AG04450 (cell line): ENCODE measurements at places on chromosomes 7 and 10. TPM values are rescaled to one million over a fixed set of nuclear protein-coding genes. Genes with fewer than 3 reads are reported as not detected.

Gene TET1
- 2.4 and 3.4 TPM in 2 replicates for polyA plus RNA-seq

Gene GRID1
- polyA plus RNA-seq, result not detected in 2 replicates

Gene VWA2
- polyA plus RNA-seq, result not detected in 2 replicates

DNA sequence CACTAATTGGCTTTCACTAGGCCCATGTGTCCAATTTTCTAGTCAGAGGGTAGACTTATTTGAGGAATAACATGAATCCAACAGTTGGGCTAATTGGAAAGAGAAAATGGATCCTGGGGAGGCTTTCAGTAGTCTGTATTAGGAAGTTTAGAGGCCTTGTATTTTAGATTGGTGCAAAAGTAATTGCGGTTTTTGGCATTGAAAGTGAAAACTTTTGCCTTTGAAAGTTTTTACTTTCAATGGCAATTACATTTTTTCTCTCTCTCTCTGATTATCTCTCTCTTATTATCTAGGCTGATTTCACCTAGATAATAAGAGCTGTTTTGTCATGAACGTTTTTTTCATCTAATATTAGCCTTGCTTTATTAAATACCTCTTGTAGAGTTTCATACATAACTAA lies 981.7 kb downstream of the REEP3 start:
- DNase-seq, result no peak

- no peak for DNase-seq
Observed at GRCh38 chr7:154546946-154547587, 455.9 kb downstream of the PAXIP1 start.

GRCh38 chr10:47285381-47286115 lies 14.4 kb upstream of the GDF10 start:
- DNase-seq, result no peak
